ENCODE measurements at places on chromosomes 5 and 9.

DNA sequence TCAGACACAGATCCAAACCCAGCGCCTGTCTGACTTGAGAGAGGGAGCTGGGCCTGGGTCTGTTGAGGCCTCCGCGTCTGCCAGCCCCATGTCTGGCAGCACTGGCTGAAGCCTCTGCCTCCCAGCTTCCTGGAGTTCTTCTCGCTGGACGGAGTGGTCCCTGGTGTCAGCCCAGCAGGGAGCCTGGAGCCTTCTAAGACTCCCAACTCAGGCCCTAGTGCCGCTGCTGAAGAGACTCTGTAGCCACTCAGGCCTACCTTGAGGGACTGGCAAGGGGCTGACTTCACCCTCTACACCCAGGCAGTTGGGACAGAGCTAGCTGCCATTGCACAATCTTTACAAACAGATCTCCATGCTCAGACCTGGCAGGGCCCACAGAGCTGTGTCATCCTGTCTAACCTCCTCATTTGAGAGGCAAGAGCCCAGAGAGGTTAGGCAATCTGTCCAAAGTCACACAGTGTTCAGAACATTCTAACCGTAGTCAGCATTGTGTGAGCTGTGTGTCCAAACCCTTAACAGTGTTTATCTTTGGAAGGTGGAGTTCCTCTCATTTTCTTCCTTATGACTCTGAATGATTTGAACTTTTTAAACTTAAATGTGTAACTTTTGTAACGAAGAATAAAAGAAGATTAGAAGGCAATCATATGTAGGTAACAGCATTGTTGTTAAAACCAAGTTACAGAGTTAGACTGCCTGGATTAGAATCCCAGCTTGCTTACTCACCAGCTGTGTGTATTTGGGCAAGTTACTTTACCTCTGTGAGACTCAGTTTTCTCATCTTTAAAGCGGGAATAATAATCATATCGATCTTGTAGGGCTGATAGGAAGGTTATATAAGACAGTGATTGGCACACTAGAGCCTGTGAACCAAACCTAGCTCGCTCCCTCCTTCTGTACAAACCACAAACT lies 4.6 kb upstream of the DUSP1 start:
- H3K36me3 ChIP-seq: no peaks in the 10 kb centered on the region
- no peak overlapping the region for H3K27ac ChIP-seq
- no peak for DNase-seq
- H3K4me1 ChIP-seq: peaks cover 23% of the 10 kb centered on the region
- H3K4me3 ChIP-seq: no peak overlapping the region

GRCh38 chr5:53319315-53319714 lies 161.1 kb upstream of the FST start:
- H3K27ac ChIP-seq: no peak overlapping the region
- H3K36me3 ChIP-seq: peaks cover 2% of the 10 kb centered on the region
- no peak overlapping the region for H3K4me3 ChIP-seq
- no peaks in the 10 kb centered on the region for H3K27me3 ChIP-seq

DNA sequence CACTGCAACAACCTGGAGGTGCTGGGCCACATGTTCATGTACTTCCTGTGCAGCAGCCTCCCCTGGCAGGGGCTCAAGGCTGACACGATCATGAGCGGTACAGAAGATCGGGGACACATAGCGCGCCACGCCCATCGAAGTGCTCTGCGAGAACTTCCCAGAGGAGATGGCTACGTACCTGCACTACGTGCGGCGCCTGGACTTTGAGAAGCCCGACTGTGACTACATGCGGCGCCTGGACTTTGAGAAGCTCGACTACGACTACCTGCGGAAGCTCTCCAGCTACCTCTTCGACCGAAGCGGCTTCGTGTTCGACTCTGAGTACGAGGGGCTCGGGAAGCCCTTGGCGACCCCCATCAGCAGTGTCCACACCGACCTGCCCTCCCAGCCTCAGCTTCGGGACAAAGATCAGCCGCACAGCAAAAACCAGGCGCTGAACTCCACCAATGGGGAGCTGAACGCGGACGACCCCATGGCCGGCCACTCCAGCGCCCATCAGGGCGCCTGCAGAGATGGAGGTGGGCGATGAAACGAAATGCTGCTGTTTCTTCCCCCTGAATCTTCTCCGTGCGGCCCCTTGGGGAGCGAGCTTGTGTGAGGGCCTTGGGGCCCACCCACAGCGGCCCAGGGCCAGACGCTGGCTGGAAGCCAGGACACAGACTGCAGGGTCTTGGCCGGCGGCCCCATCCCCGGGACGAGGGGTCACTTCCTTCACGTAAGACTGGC lies 56.5 kb downstream of the JAK2 start:
- peaks cover 19% of the 10 kb centered on the region for H3K36me3 ChIP-seq
- no peaks in the 10 kb centered on the region for H3K27me3 ChIP-seq
- no peak overlapping the region for H3K4me3 ChIP-seq
- no peak for DNase-seq
- no peak overlapping the region for H3K27ac ChIP-seq

DNA sequence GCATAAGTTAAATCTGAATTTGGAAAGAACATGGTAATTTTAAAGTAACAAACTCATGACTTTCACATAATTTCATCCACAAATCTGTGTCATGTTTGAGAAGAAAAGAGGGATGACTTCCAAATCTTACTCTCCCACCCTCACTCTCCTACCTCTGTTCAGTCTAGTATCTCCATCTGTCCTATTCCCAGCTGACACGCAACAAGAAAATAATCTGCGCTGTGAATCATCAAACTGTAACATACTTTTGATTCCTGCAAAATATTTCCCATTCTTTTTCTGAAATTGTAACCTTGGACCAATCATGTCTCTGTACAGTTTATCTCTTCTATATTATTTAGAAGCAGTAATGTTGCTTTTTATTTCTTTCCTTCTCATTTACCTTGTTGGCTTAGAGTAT lies 91.4 kb downstream of the SLC12A2 start:
- H3K4me3 ChIP-seq: no peak overlapping the region
- H3K36me3 ChIP-seq: peaks cover 23% of the 10 kb centered on the region
